ENCODE measurements at places on chromosomes 2 and 18.

GRCh38 chr18:28198620-28199019 lies 21.7 kb upstream of the CDH2 start:
- DNase-seq, result no peak

- DNase-seq, result no peak
These were observed 245.3 kb upstream of the ID2 start for GRCh38 chr2:8436585-8436984.

DNA sequence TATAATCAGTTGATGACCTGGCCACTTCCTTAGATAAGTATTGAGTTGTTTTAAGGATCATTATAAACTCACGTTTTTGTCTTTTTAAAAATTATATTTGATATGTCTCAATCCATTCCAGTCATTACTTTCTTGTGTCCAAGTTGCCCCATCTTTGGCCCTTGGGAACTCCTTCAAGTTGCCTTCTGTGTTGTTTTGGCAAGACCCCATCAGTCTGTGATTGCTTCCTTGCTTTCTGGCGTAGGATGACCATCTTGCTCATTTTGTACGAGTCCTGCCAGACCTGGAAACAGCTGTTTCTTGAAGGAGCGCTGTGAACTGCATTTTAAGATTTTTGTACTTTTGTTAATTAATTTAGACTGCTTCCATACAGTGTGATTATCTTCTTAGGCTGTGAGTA lies 68.9 kb upstream of the ITM2C start:
- no peak for DNase-seq

GRCh38 chr2:138359532-138359931 lies 142.0 kb upstream of the SPOPL start:
- no peak for DNase-seq

DNA sequence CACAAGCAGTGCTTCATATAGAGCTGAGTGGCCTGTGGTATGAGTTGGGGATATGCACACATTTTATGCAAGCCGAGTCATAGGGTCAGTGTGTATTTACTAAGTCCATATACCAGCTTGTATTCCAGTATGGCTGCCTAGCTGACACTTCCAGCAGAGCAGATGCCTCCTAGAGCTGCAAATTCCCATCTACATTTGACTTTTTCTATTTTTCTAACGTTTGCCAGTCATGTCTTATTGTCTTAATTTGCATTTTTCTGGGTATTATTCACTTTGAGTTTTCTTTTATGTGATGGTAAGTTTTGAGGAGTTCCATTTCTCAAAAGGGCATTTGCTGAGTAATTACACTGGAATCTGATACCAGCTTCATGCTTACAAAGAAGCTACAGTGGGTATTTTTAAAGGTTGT lies 334.5 kb upstream of the CDH2 start:
- no peak for DNase-seq

GRCh38 chr2:229132236-229132635 lies 138.9 kb downstream of the PID1 start:
- DNase-seq, result no peak

GRCh38 chr18:13019301-13019700 lies 28.1 kb downstream of the CEP192 start:
- DNase-seq, result no peak
